Brain pericyte (primary cell): ENCODE measurements at places on chromosomes 12 and 14.

- no peak for DNase-seq
These were observed 753 bp downstream of the RPH3A start for GRCh38 chr12:112792301-112792700.

- no peak for DNase-seq
These were observed 487 bp upstream of the MGST1 start for GRCh38 chr12:16346958-16347357.

GRCh38 chr12:31897781-31898503 lies 61.3 kb upstream of the RESF1 start:
- no peak for DNase-seq

GRCh38 chr14:93011141-93011529 lies 88.2 kb downstream of the CHGA start:
- no peak for DNase-seq

DNA sequence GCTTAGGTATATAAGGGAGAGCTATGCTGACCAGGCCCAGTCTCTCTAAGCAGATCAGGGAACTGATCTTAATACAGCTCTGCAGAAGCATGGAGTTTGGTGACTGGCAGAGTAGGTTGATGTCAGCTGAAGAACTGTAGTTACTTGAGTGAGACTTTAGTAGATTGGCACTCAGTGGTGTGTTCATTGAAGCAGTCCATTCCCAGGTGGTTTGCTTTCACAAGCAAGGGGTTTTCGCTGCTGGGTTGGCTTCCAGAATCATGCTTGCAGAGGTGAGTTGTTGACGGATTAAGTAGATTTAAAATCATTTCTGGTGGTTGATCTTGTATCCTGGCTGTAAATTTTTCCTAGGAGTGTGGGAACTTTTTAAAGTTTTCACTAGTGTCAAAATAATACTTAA lies 6.5 kb upstream of the DHRS7 start:
- no peak for DNase-seq

DNA sequence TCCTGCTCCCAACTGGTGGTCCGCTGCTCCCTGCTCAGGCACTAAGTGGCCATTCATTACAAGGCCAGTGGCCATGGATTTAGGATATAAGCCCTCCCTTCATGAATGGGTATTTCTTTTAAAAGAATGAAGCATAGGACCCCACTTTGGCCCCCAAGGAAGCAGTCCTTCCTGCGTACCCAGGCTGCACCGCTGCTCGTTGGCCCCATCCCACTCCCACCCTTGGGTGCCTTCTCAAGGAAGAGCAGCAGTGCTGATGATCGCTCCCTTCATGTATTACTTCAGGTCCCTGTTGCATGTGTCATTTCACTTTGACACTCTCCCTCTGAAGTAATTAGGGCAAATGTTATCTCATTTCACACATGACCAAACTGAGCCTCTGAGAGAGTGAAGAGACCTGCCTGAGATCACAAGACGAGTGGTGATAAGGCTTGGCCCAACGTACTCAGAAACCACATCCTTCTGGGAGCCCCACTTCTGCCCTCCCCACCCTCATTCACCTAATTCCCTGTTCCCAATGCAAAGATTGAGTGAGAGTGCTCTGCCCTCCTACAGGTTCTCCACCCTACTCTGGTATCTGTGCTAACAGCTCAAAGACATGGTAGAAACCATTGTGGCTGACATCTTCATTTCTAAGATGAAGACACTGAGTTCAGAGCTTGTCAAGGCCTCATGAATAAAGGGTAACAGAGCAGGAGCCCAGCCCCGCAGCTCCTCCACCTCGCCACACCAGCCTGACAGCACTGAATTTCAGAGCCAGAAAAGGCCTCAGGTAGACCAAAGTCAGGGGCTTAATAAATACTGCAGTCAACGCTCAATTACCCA lies 10.3 kb upstream of the KRT2 start:
- DNase-seq: no peak

DNA sequence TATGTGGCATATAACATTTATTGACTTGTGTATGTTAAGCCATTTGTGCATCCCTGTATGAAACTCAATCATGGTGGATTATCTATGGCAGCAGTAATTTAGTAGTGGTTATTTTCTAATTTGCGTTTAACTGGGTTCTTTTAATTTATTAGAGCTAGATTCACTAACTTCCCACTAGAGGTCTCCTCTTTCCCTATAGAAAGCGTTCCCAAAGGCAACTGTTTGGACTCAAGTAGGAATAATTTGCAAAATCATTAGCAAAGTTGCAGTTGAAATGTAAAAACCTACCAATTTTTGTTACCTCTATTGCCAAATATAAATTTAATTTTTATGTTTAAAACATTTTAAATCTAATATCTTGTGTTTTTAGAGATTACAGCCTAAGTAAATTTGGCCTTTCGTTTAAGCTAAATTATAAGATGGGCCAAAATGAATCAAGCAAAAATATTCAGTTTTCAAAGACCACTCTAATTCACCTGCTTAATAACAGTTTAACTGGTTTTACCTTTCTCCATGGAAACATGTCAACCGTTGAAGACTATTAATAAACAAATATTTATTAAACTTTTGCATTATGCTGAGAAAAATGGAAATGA lies 6.0 kb downstream of the DMAC2L start:
- DNase-seq: no peak

GRCh38 chr14:49679271-49679670 lies 8.7 kb downstream of the POLE2 start:
- no peak for DNase-seq

GRCh38 chr12:74889563-74890236 lies 319.9 kb downstream of the KCNC2 start:
- DNase-seq: peak; percentile 8

GRCh38 chr14:60095781-60096450 lies 4.2 kb downstream of the PCNX4 start:
- DNase-seq: no peak

- no peak for DNase-seq
These were observed 499 bp downstream of the RNASE4 start for GRCh38 chr14:20684662-20685456.

GRCh38 chr12:76276499-76277151 lies 71.6 kb downstream of the BBS10 start:
- no peak for DNase-seq

DNA sequence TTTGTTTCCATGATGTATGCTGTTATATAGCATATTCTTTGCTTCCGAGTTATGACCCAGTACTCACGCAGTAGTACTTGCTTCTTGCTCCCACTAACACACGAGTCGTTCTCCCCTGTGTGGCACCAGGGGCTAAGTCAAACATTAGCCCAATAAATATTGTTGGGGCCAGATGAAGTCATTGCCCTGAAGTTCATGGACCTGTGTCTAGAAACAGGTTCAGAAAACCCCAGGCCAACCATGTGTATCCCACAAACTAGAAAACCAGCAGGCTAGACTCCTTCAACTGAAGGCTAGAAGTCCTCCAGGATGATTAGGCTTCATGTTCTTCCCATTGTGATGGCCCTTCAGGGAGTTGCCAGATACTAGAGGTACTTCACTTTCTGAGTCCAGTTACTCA lies 198.2 kb upstream of the RBM19 start:
- DNase-seq: no peak

- DNase-seq: no peak
These were observed 88.5 kb upstream of the ANO4 start for GRCh38 chr12:100706033-100706432.

GRCh38 chr12:23684121-23684520 lies 265.3 kb downstream of the SOX5 start:
- DNase-seq: no peak

DNA sequence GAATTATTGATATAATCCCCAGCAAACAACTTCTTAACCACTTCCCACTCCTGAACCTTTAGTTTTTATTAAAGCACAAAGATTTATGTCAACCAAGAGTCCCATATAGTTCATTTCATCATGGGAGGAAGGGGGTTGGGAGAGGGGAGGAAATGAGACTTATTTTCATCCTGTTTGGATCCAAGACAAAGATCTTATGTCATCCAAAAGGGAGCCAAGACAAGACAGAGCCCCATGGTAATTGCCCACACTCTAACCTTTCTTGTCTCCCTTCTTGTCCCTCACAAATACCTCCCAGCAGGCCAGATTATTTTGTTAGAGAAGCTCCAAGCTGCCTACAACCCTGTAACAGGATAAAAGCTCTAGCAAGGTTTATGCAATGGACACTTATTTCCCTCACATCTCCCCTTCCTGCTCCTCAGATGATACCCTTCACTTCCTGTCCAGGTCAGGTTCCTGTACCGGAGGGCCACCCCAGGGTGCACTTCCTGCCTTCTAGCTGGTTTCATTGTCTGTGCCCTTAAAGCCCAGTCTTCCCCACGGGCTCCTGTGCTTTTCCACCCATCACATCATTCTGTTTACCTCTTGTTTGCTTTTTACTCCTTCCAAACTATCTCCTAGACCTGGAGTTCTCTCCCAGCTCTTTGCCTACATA lies 123.7 kb upstream of the MDM1 start:
- no peak for DNase-seq

- DNase-seq: no peak
These were observed 27.4 kb upstream of the DYRK2 start for GRCh38 chr12:67621112-67621511.

DNA sequence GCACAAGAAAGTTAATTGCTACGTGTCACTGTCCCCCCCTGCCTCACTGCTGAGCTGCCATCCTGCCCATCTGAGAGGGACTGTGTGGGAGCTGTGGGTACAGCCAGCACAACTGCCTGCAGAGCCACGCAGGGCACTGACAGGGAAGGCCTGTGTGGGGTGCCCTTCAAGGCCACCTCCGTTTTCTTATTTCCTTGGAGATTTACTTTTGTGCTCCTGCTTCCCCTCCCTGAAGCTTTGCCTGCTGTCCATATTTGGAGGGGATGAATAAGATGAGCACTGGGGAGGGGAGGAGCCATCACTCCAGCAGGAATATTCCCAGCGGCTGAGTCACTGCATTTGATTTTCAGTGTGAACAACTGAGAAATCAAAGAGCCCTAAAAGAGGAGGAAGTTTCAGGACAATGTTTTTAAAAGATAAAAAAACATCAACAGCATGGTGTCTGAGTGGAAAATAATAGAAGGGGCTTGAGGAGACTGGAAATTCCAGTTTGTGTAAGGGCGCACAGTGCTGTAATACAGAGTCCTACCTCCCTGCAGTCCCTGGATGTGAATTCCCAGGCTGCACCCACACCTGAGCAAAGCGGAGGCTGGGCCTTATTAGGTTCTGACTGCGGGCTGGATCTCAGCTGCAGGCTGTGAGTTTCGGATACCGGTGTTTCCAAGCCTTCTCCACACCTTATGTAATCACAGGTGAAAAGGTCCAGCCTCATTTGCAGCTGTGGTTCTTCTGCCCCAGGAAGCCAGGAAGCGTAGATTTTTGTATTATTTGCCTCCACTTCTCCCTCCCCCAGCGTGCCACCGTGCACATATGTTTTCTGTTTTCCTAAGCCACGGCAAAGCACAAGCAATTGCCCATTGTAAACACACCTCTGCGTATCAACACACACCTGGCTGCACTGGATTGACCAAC lies 192.6 kb upstream of the BCL2L14 start:
- peak; percentile 42 for DNase-seq

GRCh38 chr14:23043145-23043544 lies 1.1 kb downstream of the PSMB11 start:
- no peak for DNase-seq

DNA sequence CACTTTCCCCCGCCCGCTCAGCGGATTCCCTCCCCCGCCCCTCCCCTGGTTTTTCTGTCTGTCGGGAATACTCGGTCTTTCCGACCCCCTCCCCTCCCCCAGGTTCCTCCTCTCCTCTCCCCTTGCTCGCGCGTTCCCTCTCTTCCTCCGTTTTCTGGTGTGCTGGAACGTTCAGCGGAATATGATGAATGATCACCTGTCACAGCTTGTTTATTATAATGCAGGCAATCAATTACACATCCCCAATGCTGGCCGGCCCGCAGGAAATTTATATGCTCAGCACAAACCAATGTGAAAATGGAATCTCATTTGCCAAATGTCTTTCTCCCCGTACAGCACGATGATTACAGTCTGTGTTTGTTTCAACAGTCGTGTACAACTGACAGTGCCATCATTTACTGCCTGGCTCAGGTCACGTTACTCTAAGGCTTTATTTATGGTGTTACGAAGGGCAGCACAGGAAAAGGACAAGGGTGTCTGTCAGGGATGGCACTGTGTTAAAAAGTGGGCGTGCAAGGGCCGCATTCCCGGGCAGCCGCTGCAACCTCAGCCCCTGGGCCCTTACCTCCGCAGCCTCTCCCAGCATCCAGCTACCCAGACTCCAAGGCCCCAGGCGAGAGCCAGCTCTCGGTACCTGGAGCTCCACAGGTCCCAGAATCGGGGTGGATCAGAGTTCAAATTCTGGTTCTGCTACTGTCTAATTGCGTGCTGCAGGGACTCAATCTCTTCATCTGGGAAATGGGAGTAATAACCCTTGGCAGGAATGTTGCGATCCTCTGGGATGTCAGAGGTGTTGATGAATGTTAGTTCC lies 24.7 kb upstream of the MAP1LC3B2 start:
- no peak for DNase-seq

DNA sequence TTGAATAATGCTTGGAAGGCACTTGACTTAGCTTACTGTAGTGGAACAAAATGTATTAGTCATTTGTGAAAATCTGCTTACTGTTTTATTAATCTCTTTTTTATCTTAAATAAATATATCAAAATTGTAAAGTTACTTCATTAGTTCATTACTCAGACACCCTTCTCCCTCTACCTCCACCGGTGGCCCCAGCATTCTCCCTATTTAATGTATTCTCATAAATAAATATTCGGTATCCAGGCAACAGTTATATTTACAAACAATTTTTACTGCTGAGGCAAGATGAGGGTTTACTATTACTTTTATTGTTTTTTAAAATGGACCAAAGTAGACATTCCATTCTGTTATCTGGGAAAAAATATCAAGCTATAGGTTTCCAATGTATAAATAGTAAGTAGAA lies 19.6 kb upstream of the ALX1 start:
- DNase-seq: no peak

DNA sequence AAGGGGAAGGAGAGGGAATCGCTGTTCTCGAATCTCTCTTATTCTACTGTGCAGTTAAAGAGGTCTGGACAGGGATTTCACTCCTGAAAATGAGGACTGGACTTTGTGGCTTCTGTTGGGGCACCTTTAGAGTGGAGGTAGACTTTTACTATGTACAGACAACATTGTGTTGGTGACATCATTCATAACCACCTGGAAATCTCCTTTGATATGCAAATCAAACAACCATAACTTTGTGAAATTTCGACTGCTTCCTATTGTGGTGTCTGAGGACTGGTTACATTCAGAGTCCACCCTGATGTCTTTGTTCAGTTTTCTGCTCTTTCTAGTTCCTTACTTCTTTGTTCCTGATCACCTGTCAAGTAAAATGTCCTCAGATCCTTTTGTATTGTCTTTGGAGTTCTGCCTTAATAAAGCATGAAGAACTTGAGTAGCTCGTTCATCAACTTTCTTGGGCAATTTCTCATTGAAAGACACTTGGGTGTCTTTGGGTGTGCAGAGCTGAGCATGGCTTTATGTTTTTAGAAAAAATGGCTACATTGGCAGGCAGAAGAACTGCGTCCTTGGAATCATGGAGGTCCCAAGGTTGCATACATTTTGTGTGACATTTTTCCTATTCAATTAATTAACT lies 29.8 kb downstream of the LRRK2 start:
- DNase-seq: no peak

DNA sequence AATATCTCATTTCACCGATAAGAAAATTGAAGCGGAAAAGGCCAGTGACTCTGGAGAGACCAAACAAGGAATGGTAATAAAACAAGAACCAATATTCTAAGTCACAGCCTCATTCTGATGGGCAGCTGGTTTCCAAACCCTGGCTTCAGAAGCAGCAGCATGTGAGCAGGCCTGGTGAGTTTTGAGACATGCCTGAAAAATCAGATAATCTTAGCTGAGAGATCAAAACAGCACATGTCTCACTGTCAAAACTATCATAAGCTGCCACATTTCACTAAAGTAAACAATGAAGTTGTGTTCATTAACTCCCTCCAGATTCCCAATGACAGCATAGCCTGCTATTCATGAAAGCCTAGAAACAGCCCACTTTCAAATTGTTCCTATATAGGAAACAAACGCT lies 36.5 kb downstream of the CIT start:
- no peak for DNase-seq
